ENCODE measurements at places on chromosomes 1 and 21. TPM values are rescaled to one million over a fixed set of nuclear protein-coding genes. Genes with fewer than 3 reads are reported as not detected.

CD1B gene
- not detected for total RNA-seq

DNAH14 gene
- 70.4 TPM for total RNA-seq

RNU1-1 gene
- under 0.01 TPM for total RNA-seq

PADI6 gene
- total RNA-seq: not detected

ADAM30 gene
- total RNA-seq: not detected

ALX3 gene
- 0.21 TPM for total RNA-seq

CACNA1S gene
- 1.9 TPM for total RNA-seq

TAGLN2 gene
- 106 TPM for total RNA-seq

DNA sequence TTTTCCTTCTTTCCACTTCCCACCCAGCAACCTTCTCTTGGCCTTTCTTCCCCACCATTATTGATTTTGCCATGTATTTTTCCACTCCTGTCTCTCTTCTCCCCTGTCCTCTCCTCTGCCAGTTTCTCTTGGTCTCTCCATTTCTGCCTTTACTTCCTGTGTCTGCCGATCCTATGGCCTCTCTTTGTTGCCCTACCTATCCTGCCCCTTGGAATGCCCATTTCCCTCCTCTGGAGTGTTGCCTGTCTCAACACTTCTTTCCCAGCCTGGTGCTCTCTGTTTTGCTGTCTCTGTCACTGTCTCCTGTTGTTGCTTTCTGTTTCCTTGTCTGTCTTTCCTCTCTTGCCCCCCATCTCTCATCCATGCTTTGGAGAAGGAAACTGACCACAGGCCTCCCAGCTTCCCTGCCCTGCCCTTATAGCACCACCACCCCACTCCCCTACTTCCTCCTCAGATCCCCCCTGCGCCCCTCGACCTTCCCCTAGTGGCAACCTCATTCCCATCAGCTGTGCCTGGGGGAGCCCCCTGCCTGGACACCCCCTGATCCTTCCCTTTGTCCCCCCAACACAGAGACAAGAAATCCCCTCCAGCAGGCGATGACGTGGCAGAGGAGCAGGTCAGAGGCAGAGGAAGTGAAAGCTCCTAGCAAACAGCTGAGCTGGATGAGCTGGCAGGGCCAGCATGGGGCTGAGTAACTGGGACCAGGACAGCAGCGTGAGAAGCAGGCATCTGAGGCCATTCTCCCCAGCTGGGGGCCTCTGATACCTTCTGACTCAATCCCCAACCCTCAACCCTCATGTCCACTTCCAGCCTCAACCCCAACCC, 6.6 kb upstream of the ETV3L start:
- no peak for DNase-seq

DNA sequence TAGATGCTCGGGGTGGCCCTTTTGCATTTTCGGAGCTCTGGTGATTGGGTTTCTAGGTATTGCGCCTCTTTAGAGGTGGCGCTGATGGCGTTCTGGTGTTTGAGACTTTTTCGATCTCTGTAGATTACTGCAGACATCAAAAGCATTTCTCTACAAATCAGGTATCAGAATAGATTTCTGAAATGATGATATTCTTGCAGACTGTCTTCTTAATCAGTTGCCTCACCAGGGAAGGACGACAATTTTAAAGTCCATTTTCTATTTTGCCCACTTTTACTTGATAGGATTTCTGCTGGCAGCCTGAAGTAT, 65.2 kb upstream of the VAMP3 start:
- no peak for DNase-seq

DNA sequence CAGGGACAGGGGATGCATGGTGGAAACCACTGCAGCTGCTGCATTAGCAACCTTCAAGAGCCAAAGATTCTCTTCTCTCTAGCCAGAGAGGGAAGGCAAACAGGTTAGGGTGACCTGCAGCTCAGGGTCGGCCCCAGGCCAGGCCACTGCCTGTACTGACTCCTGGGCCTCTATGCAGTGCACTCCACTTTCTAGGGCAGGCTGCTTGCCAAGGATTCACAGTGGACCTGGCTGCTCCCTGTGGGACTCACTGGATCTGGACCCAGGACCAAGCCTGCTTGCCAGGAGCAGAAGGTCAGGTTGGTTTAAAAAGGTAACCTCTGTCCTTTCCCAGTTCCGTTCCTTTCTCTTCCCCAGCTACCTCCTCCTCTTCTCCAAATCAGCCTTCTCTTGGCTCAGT, 52.4 kb downstream of the HIVEP3 start:
- DNase-seq: no peak

GRCh38 chr1:108504447-108504846, 54.3 kb downstream of the NBPF6 start:
- no peak for DNase-seq

- no peak for DNase-seq
Observed at GRCh38 chr1:46401154-46401913, 7.2 kb downstream of the FAAH start.

DNA sequence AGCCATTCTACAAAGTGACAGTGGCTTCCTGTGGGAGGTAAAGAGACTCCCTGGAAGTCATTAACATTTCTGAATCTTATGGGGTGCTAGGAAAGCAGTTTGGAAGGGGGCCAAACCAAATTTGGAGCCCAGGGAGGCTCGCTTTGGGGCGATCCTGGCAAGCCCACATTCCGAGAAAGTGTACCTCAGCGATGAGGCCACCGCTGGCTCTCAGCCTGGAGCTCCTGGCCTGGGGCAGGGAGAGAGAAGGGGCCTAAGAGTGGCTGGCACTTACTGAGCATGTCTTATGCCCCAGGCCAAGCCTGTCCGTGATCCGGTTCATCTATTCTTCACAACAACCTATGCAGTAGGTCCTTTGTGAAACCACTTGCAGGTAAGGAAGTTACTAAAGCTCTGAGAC, 98.8 kb downstream of the CCDC185 start:
- DNase-seq: no peak

DNA sequence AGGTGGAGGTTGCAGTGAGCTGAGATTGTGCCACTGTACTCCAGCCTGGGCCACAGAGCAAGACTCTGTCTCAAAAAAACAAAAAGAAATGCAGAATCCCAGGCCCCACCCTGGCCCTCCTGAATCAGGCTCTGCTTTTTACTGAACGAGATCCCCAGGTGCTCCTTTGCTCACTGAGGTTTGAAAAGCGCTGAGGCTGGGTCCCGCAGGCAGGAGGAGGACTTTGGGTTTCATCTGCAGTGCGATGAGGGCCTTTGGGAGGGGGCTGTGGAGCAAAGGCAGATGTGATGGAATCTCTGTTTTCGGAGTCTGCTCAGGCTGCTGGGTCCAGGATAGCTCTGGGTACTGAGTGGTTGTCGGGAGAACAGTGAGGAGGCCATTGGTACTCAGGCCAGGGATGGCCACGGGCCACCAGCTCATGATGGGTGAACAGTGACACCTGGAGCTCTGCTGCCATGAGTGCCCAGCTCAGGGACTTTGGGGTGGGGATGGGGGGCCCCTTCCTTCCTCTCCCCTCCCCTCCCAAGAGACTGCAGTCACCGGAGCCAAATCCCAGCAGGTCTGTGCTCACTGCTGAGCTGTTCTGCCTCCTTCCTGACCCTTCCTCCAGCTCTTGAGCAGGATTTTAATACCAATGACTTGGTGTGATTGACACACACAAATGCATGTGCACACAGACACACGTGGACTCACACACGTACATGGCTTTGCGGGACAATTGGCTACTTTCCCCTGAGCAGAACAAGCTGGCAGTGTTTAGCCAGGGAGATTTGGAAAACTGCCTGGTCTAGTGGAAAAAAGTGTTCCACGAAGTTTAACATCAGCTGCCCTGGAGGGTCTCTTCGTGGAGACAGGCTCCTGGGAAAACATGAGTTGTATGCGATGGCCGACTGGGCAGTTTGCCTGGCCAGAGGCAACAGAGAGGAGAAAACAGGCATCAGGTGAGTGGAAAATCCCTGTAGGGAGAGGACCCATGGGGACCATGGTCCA, 3.6 kb upstream of the DHRS3 start:
- no peak for DNase-seq

- DNase-seq: no peak
Observed at GRCh38 chr1:88655685-88656299, 28.3 kb upstream of the PKN2 start.

- DNase-seq: no peak
Observed at GRCh38 chr1:244052016-244052727, 1.1 kb downstream of the ZBTB18 start.

DNA sequence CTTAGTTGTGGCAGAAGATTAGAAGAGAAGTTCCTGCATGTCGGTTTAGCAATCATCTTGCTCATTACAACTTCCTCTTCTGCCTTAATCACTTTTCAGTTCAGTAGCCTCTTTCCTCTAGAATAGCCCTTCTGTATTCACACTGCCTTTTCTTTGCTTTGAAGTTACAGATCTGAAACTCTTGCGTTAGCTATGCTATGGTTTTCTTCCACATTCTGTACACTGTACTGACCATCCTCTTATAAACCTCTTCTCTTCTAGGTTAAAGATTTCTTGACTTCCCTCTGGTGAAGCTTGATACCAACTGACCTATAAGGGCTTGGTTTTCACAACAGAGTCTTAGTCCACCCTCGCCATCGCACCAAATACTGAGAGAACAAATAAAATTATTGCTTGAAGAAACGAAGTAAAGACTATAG, 35.0 kb downstream of the C21orf91 start:
- no peak for DNase-seq

- no peak for DNase-seq
Observed at GRCh38 chr21:45156459-45156858, 82.1 kb downstream of the ADARB1 start.

GRCh38 chr1:42170779-42171621, 6.5 kb upstream of the GUCA2A start:
- DNase-seq: no peak

- no peak for DNase-seq
Observed at GRCh38 chr1:18761948-18762840, 97.3 kb downstream of the TAS1R2 start.

DNA sequence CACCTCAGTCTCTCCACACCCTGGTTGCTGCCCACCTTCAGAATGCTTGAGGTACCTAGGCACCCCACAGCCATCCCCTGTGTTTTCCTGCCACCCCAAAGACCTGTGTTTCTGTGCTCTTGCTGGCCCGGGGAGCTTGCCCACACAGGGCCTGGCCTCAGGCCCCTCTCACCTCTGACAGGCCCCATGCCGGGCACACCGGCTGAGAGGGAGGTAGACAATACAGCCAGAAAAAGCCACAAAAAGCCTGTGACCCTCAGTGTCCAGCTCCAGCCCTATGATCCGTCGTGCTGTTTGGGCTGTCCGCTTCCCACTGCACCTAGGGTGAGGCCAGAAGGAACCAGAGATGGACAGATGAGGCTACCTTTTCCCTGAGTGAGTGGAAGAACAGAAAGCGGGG, 11.4 kb downstream of the SEMA6C start:
- no peak for DNase-seq

Measured in urinary bladder (tissue), 4 donors.